ENCODE measurements at places on chromosomes 4 and X. TPM values are rescaled to one million over a fixed set of nuclear protein-coding genes. Genes with fewer than 3 reads are reported as not detected.

GRCh38 chrX:12955882-12956703, 18.8 kb upstream of the TMSB4X start:
- H3K27me3 ChIP-seq, result no peaks in the 10 kb centered on the region
- H3K36me3 ChIP-seq, result no peaks in the 10 kb centered on the region
- H3K4me3 ChIP-seq, result no peak overlapping the region
- H3K27ac ChIP-seq, result peak overlapping the region; percentile 84
- peaks cover 15% of the 10 kb centered on the region for H3K4me1 ChIP-seq

- no peak overlapping the region for H3K27ac ChIP-seq
- DNase-seq, result no peak
- H3K4me3 ChIP-seq, result no peak overlapping the region
Observed at GRCh38 chrX:147680251-147680650, 231.5 kb upstream of the FMR1 start.

GRCh38 chr4:144374065-144374464, 233.5 kb upstream of the GYPA start:
- H3K4me3 ChIP-seq, result no peak overlapping the region
- no peak for DNase-seq
- no peaks in the 10 kb centered on the region for H3K36me3 ChIP-seq
- H3K4me1 ChIP-seq, result no peaks in the 10 kb centered on the region
- H3K27me3 ChIP-seq, result peaks cover 29% of the 10 kb centered on the region

DNA sequence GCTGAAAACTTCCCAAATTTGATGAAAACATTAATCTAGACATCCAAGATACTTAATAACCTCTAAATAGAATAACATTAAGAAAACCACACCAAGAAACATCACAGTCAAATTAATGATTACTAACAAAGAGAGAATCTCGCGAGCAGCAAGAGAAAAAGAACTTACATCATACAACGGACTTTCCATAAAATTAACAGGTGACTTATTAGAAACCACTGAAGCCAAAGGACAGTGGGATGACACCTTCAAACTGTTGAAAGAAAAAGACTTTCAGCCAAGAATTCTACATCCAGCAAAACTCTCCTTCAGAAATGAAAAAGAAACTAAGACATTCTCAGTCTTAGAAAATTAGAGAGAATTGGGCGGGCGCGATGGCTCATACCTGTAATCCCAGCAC, 232.0 kb downstream of the SNCA start:
- no peak overlapping the region for H3K27ac ChIP-seq
- no peaks in the 10 kb centered on the region for H3K4me1 ChIP-seq
- no peak overlapping the region for H3K4me3 ChIP-seq
- DNase-seq, result no peak

Gene MTHFD2L
- 13.0 TPM for total RNA-seq

Gene NDST3
- total RNA-seq, result not detected

GRCh38 chrX:104854188-104854587, 288.2 kb downstream of the IL1RAPL2 start:
- no peaks in the 10 kb centered on the region for H3K36me3 ChIP-seq
- H3K4me3 ChIP-seq, result no peak overlapping the region
- DNase-seq, result no peak
- no peak overlapping the region for H3K27ac ChIP-seq

DNA sequence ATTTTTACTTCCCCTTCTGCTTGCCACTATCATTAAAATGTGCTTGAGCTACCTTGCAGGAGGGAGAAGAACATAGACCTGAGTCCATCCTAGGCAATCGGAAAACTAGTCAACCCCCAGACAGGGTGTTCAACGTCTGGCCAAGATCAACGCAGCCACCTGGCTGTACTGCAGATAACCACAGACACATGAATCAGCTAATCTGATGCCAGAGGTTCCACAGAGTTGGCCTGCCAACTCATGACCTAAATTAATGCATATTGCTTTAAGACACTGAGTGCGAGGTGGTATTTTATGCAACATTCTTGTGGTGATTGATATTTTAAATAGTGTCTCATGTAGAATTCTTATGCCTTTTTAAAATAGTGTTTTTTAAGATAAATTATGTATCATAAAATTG, 1283.8 kb upstream of the PABPC4L start:
- H3K36me3 ChIP-seq, result no peaks in the 10 kb centered on the region
- no peaks in the 10 kb centered on the region for H3K27me3 ChIP-seq
- no peak overlapping the region for H3K4me3 ChIP-seq
- H3K4me1 ChIP-seq, result no peaks in the 10 kb centered on the region

GRCh38 chr4:26877961-26878360, 17.3 kb downstream of the STIM2 start:
- H3K27ac ChIP-seq, result no peak overlapping the region
- peaks cover 9% of the 10 kb centered on the region for H3K4me1 ChIP-seq
- no peaks in the 10 kb centered on the region for H3K36me3 ChIP-seq
- H3K27me3 ChIP-seq, result no peaks in the 10 kb centered on the region

- H3K36me3 ChIP-seq, result no peaks in the 10 kb centered on the region
- no peaks in the 10 kb centered on the region for H3K27me3 ChIP-seq
- H3K4me1 ChIP-seq, result peaks cover 2% of the 10 kb centered on the region
- no peak overlapping the region for H3K4me3 ChIP-seq
- DNase-seq, result no peak
- H3K27ac ChIP-seq, result no peak overlapping the region
Observed at GRCh38 chr4:120616-121015, 3.7 kb upstream of the ZNF718 start.

Gene MMRN1
- total RNA-seq, result not detected

DNA sequence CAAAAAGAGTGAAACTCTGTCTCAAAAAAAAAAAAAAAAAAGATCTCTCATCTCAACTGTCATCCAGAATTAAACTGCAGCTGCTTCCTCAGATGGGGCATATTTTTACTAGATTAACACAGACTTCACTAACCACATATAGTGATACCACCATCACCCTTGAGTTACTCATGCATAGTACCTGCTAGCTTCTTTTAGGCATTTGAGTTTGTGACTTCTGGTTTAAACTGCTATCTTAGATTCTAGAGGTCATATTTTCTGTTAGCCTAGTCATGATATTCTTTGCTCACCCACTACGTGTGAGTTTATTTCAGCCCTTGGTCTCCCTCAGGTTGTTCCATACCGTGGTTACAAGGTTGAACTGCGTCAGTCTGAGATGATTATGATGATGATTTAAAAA, 154.9 kb upstream of the BMP3 start:
- no peaks in the 10 kb centered on the region for H3K36me3 ChIP-seq
- no peaks in the 10 kb centered on the region for H3K27me3 ChIP-seq
- DNase-seq, result no peak
- H3K27ac ChIP-seq, result no peak overlapping the region

DNA sequence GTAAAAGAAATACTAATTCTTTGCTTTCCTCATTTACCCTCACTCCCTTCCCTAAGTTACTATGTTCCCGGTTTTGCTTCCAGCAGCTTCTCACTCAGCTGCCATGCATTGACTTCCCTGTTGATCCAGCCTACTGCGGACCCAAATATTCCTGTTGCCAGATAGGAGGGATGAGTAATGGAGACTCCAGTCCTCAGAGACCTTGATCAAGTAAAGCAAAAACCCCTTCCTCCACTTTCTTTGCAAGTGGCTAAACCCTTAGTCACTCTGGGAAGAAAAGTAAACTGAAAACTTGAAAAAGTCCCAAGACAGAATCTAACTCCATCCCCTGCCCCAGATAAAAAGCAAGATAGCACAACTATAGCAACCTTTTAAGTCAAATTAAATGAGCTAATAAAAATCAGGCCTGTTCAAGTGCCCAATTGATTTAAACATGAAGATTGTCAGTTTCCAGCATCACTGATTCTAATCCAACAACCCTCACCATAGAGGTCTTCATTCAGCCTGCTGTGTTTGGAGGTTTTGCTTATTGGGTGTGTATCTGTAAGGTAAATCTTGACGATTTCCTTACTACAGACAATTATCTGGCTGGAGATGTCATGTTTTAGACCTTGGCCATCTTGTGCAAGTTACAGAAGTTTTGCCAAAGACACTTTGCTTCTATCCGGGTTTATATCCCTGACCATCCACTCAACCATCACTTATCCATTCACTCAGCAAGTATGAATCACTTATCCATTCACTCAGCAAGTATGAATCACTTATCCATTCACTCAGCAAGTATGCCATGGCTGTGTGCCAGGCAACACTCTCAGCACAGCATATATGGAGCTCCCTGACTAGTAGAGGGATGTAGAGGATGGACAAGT, 17.6 kb downstream of the FGFBP1 start:
- peak; percentile 77 for DNase-seq
- peak overlapping the region; percentile 57 for H3K4me3 ChIP-seq
- H3K36me3 ChIP-seq, result no peaks in the 10 kb centered on the region
- peaks cover 18% of the 10 kb centered on the region for H3K4me1 ChIP-seq

- H3K27ac ChIP-seq, result no peak overlapping the region
- DNase-seq, result no peak
- H3K4me1 ChIP-seq, result no peaks in the 10 kb centered on the region
- no peaks in the 10 kb centered on the region for H3K27me3 ChIP-seq
Observed at GRCh38 chrX:128927363-128927762, 595.9 kb downstream of the SMARCA1 start.

DNA sequence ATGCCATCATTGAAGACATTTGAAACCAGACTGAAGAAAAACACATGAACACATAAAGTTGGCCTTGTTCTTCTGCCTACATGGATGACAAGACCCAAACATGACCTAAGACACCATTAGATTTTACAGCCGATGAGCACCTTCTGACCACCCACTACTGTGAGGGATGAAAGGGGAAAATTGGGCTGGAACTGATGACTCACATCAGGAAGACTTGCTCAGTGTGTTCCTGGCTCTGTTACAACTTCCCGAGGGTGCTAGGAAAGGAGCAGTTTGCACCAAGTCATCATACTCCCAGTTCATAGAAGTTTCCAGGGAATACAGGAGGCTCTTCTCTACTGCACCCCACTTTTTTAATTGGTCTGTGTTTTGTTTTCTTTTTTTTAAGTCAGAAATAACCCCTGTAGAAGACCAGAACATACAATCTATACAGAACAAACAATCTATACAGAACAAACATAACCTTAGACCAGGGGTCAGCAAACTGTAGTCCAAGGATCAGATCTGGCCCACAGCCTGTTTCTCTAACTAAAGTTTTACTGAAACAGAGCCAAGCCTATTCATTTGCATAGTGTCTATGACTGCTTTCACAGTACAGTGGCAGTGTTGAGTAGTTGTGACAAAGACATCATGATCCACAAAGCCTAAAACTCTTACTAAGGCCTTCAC, 25.3 kb downstream of the BTC start:
- H3K36me3 ChIP-seq, result no peaks in the 10 kb centered on the region
- H3K27ac ChIP-seq, result no peak overlapping the region
- H3K4me3 ChIP-seq, result no peak overlapping the region

DNA sequence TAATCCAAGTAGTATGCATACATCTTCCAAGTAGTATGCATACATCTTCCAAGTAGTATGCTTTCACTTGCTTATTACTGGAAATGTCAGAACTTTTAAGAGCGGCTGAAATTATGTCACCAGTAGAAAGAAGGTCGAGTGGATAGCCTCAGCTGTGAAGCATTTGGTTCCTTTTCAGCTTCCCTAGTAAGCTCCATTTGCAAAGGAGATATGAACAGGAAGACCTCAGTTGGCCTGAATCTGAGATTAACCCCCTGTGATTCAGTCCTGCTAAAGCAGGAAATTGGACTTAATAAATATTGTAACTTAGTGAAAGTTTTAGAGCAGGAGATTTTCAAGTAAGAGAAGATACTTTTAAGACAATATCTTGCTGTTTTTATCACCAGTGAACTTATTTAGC, 48.1 kb downstream of the PCDH7 start:
- DNase-seq, result no peak
- no peak overlapping the region for H3K4me3 ChIP-seq
- no peaks in the 10 kb centered on the region for H3K36me3 ChIP-seq
- no peaks in the 10 kb centered on the region for H3K4me1 ChIP-seq
- no peaks in the 10 kb centered on the region for H3K27me3 ChIP-seq

- H3K36me3 ChIP-seq, result peaks cover 6% of the 10 kb centered on the region
- H3K27ac ChIP-seq, result peak overlapping the region; percentile 83
- peak overlapping the region; percentile 79 for H3K4me3 ChIP-seq
- no peak for DNase-seq
Observed at GRCh38 chrX:120559804-120560203, 958 bp downstream of the CUL4B start.

DNA sequence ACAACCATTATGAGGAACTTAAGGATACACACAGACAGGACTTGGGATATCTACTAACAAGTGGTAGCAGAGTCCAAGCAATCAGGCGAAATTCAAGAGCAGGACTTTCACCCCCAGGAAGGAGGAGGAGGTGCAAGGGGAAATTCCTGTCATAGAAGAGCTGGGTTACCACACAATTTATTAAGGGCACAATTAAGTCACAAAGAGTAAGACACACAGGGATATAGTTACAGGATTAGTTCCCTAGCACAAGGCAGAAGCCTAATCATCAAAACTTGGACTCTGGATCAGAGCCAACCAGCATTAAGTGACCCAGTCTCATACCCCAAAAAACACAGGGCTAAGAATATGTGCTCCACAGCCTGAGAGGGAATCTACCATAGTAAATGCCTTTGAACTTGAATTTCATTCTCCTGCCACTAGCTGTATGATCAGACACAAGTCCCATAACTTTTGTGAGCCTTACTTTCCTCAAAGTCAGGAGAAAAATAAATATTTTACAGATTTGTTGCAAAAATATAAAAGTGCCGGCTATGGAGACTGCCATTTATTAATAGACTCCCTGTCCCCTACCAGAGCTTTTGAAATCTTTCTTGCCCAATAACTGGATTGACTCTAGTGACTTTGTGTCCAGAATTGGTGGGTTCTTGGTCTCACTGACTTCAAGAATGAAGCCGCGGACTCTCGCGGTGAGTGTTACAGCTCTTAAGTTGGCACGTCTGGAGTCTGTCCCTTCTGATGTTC, 87.0 kb downstream of the SYNPO2 start:
- no peak overlapping the region for H3K27ac ChIP-seq
- no peak for DNase-seq
- no peaks in the 10 kb centered on the region for H3K27me3 ChIP-seq
- H3K36me3 ChIP-seq, result no peaks in the 10 kb centered on the region
